Stimulated activated CD8-positive, alpha-beta memory T cell treated with anti-CD3 and anti-CD28 coated beads, Interleukin-2, amount 100 ng/mL, for 48 hours (primary cell): ENCODE measurements at places on chromosomes 16 and 17.

- no peak for DNase-seq
These were observed 50.7 kb downstream of the ACTG1 start for GRCh38 chr17:81461607-81462500.

DNA sequence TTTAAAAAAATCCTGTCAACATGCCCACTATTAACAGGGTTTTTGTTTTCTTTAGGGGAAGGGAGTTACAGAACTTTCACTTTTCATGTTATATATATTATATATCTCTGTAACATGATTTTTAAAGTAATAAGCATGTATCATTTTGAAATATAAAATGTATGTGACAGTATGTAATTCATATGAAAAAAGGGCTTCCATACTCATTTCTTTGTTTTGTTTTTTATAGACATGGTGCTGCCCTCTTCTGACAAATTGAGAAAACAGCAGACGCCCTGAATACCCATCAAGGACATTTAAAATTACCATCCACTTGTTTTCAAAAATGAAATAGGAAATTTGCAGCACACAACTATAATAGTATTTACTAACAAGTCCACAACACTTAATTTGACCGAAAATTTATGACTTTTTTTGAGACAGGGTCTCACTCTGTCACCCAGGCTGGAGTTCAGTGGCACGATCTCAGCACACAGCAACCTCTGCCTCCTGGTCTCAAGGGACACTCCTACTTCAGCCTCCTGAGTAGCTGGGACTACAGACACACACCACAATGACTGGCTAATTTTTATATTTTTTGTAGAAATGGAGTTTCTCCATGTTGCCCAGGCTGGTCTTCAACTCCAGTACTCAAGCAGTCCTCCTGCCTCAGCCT lies 30.4 kb downstream of the CFDP1 start:
- no peak for DNase-seq

DNA sequence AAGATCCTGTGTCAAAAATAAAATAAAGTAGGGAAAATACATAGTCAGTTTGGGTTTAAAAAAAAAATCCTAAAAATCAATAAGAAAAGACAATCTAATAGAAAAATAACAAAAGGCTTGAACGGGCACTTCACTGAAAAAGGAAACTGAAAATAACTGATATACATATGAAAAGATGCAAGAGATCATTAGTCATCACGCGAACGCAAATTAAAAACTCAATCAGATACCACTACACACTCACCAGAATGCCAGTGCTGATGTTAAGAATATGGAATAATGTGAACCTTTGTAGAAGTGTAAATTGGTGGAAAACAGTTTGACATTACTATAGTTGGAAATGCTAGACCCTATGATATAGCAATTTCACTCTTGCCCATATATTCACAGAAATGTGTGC lies 14.6 kb downstream of the GNGT2 start:
- DNase-seq, result no peak

DNA sequence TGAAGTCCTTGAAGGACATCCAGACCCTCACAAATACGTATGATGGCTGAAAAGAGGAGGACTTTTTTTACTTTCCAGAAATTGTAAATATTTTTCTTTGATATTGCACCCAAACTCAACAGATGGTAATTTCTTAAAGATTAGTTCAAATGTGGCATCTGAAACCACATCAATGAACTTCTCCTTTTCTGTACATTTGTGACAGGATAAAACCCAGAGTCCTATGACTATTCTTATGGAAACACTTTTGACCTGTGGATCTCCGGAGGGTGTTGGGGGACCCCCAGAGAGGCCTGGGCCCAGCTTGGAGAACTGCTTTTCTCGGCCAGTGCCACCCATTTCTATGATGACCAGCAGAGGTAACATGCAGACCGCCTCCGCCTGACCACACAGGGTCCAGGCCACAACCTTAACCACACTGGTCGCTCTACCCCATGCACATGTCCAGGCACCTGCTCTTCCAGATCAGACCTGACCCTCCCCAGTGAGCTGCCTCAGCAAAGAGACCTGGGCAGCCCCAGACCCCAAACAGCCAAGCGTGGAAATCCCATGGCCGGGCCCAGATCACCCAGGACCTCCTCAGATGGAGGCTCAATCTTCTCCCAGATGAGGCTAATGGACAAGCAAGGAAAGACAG lies 22.7 kb downstream of the RPH3AL start:
- DNase-seq, result no peak

DNA sequence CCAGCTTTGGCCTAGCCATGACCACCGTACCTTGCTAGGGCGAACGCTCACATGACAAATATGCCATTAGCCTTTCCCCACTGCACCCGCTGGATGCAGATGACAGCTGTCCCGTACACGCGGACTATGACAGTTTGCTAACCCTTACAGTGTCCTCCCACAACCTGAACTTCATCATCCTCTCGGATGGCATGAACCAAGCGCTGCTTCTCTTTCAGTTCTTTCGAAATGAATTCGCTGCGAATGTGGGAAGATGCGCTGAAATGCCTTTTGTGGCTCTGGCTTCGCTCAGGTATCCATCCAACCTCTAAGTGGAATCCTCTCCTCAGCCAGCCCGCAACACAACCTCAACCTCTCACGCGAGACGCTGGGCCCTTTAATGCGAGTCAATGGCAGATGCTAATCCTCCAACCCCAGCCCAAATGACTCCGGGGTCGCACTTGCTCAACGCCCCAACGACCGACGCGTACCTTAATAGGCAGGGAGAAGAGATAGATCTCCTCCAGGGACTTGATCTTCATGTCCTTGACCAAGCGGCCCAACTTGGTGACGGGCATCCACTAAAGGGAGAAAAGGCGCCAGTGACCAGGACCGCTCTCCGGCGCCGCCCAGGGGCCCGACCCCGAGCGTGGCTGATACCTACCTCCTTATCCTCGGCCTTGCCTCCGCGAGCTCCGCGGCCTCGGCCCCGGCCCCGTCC lies 670 bp downstream of the RPS2 start:
- no peak for DNase-seq

DNA sequence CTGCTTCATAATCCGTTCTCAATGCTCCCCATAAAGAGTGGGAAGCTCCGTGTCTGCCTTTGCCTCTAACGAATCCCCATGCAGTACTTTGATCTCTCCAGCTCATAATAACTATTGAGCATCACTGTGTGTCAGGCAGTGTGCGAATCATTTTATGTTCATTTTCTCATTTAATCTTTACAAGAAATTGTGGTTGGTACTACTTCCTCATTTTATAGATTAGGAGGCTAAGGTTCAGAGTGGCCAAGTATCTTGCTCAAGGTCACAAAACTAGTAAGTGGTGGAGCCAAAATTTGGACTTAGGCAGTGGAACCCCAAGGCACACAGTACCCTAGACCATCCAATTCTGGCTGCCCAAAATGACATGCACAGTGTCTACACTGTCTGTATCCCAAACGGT lies 44.8 kb downstream of the ABCC12 start:
- no peak for DNase-seq

DNA sequence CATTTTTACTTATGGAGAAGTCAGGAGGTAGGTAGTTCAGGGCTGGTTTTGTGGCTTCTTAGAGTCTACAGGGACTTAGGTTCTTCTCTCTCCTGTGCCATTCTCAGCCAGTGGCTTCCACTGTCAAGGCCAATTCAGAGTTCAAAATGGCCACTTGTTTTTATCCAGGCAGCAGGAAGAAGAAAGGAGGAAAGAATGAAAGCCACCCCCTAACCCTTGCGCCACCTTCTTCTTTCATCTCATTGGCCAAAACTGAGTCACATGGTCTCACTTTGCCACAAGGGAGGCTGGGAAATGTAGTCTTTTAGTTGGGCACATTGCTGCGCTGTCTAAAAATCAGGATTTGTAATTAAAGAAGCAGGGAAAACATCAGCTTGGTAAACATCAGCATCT lies 60.8 kb upstream of the MED9 start:
- no peak for DNase-seq

DNA sequence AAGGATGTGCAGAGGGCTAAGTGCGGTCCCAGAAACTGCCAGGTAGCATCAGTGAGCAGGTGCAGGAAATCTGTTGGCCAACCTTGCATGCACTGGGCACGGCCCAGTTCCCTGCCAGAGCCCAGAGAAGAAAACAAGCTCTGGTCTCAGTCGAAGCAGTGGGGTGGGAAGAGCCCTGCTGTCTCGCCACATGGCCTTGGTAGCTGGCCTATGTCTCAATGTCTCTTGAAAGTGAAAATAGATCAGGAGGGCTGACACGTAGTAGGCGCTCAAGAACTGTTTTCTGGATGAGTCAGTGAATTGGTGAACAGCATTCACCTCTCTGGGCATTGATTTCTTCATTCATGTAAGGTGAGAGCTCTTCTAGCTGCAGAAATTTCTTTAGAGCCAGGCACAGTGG lies 90.4 kb downstream of the MARF1 start:
- no peak for DNase-seq

DNA sequence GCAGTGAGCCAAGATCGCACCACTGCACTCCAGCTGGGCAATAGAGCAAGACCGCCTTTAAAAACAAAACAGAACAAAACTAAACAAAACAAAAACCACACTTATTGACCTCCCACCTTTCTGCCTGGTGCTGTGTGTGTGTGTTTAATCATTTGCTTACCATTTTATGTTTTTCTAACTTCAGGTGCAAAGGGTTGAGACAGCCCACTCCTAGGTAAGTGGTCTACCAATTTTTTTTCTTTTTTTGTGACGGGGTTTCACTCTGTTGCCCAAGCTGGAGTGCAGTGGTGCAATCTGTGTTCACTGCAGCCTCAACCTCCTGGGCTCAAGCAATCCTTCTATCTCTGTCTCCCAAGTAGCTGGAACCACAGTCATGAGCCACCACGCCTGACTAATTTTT lies 65.8 kb downstream of the SALL1 start:
- DNase-seq, result no peak

DNA sequence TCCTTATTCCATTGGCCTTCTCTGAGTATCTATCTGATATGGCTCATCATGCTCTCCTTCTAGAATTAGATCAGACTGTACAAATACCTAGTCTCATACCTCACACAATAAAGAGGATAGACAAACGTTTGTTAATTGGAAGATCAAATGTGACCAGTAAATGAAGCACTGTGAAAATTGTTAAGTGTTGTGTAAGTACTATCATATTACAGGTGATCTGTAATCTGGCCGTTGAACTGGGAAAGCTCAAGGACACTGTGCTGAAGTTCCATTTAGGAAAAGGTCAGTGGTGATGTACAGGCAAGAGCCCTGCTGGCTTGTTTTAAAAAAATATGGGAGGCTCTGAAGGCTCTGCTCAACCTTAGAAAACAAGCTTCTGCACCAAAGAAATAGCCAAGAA lies 38.5 kb upstream of the CORO6 start:
- no peak for DNase-seq

DNA sequence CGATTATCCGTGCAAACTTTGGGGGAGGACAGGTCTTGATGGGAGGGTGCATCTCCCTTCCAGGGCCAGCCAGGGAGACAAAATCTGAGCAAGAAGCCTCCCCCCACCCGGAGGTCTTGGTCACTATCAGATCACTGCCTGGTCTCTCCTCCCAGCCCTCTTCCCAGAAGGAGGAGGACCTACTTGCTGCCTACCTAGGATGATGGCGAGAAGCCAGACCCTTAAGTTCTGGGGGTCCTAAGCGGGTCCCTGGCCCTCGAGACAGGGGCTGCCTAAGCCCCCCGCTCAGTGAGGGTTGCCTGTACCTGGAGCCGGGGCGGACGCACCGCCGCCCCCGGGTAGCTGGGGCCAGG lies 4.6 kb downstream of the TSPOAP1 start:
- no peak for DNase-seq

- DNase-seq, result peak; percentile 17
These were observed 721 bp downstream of the TBCD start for GRCh38 chr17:82752371-82753200.

DNA sequence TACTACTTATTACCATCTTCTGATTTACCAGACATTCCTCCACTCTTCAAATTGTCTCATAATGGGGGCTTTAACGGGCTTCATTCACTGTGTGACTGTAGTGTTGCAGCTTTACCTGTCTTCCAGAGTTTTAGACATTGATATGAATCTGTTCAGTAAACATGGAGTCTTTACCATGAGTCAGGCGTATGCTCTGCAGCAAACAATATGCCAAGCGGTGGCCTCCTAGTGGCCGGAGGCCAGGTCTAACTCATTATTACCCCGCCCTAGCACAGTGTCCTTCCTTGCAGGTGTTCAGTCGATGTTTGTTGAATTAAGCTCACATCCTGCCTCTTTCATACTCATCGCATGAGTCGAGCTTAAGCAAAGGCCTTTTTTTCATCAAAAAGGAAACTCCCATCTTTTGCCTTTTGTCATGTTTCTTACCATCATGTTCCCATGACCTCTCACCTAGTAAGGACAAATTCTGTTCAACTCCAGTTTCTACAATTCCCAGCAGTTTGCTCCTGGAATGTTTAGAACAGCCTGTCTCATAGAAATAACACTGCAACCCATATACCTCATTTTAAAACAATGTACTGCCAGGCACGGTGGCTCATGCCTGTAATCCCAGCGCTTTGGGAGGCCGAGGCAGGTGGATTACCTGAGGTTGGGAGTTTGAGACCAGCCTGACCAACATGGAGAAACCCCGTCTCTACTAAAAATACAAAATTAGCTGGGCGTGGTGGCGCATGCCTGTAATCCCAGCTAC lies 39.4 kb downstream of the TUBD1 start:
- no peak for DNase-seq

DNA sequence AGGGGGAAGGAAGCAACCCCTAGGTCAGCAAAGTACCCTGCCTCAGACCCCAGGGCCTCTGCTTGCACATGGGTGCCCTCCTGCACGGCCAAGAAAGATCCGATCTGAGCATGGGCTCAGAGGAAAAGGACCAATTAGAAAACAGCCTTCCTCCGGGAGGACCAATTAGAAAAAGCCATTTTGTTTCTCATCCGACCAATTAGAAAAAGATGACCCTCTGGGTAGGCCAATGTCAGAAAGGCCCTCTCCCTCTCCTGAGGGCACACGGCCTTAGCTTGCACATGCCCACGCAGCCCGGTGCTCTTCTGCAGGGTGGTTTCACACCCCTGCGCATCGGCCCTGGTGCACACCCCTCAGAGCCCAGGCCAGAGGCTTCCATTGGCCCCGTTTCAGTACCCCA lies 5.1 kb upstream of the CISD3 start:
- DNase-seq, result no peak
